ENCODE measurements at places on chromosomes 1 and 21.

DNA sequence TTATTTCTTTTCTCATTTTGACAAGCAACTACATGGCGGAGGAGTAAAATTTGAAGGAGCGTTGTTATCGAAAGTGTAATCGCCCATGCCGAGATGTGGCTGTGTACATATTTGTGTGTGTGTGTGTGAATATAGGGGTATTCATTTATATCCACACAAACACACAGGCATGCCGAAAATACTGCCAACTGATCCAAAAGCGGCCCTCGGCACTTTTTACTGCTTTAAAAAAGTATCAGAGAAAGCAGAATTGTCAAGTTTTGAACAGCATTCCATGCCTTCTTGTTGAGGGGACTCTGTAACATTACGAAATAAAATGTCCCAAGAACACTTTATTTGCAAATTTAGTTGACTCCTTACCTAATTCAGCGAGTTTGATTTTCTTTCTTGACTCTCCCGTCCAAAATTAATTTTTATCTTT is 1.1 kb downstream of the PBX1 start:
- DNase-seq, result no peak

DNA sequence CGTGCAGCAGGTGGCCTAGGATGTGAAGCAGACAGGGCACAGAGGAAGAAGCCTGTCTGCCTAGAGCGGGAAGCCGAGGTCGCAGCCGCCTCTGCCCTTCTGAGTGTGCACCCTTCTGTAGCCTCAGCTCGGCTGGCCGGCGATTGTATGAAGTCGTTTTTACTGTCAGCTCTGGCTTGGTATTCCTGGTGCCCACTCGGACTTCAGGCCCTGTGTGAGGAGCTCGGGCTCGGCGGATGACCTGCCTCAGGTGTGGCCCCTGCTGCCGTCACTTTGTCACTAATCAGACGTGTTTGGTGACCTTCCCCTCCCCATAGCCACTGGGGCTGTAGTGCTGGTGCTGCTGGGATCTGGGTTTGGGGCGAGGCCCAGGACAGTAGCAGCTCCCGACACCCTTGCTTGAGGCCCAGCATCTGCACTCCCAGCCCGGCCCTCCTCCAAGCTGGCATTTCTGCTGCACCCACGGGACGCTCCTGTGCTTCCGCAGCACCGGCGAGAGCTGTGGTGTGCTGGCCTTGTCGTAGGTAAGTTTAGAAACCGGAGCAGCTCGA is 18.1 kb downstream of the SLX9 start:
- no peak for DNase-seq

- no peak for DNase-seq
These were observed 942.6 kb upstream of the PRMT6 start for GRCh38 chr1:106113851-106114250.

GRCh38 chr1:150365941-150366340 is 2.0 kb downstream of the RPRD2 start:
- no peak for DNase-seq

DNA sequence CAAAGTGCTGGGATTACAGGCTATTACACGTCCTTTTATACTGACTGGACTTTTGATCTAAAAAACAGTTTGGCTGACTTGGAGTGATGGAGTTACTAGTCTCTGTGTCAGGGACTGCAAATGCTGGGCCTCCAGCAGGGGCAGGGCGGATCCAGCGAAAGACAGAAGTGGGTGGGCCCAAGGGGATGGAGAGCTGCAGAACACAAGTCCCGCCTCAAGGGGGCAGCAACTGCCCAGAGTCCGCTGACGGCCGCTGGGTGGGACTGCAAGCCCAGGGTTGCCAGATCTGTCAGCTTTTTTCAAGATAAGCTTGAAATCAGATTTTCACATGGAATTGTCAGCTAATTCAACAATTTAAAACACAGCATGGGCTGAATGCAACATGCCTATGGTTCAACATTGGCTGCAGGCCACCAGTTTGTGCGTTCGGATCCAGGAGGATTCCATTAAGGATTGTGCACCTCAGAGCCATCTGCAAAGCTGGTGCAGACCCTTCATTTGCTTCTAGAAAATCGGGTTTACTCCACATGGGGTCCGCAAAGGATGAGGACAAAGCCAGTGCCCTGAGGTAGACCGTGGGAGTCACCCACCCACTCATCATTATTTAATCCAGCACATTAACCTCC is 10.7 kb downstream of the STMN1 start:
- DNase-seq, result peak; percentile 72

DNA sequence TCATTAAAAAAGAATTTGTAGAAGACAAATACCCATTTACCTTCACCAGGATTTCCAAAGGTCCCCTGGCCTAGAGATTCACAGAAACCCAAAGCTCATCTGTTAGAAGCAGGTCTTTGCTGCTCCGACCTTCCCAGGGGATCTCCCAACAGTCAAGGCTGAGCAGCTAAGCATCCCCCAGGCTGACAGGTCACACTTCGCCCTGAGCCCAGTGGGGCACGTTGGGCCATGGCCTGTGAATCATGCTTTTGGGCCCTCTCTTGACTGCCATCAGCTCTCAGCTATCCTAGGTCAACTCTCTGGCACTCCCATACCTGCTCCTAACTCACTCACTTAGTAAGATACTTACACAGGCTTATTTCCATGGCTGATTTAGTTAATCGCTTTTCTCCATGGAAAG is 157.7 kb downstream of the DSCAM start:
- DNase-seq, result no peak

DNA sequence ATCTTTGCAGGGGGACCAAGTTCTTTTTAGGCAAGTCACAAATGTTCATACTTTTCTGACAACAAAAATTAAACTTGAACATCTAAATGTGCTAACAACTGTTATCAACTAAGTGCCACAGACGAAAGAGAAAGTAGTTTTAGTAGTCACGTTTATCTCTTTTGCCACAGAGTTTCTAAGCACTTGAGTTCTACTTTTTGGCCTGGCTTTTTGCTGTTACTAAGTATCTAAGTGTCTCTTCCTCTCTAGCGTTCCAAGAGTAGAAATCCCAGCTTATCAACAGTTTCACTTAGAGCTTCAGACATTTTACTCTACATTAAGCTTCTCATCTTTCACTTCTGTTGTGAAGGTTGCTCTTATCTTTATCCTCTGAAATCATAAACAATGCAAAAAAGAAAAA is 34.2 kb downstream of the GATAD2B start:
- DNase-seq, result no peak

DNA sequence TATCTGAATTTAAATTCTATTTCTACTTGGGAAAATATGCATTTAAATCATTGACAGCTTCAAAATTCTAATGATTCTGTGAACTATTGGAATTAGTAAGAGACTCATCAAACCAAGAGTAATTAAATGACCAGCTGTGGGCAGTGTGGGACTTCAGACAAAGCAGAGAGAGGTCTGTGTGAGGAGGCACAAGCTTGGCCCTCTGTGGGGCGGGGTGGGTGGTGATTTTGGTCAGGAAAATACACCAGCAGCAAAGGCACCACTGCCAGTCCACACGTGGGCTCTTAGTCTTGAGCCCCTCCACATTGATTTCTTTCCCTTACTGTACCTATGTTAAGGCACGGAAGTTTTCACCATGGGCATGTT is 39.2 kb upstream of the RAB4A start:
- no peak for DNase-seq

DNA sequence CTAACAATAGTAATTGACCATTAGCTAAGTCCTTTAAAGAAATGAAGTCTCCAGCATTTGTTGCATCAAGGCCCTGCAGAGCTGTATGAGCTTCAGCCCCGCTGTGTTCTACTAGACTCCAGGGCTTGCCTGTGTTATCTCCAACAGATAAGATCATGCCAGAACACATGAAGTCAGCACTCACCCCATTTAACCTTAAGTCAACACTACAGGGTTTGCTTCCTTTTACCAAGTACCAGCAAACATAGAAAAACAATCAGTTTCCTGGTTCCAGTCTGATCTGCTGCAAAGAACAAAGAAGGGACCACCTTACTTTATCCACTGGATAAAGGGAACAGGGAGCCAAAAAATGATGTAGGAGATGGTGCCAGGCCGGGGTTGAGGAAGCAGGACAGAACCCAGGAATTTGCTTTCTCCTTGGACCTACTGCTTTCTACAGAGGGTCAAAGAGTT is 41.3 kb upstream of the ENAH start:
- DNase-seq, result no peak

DNA sequence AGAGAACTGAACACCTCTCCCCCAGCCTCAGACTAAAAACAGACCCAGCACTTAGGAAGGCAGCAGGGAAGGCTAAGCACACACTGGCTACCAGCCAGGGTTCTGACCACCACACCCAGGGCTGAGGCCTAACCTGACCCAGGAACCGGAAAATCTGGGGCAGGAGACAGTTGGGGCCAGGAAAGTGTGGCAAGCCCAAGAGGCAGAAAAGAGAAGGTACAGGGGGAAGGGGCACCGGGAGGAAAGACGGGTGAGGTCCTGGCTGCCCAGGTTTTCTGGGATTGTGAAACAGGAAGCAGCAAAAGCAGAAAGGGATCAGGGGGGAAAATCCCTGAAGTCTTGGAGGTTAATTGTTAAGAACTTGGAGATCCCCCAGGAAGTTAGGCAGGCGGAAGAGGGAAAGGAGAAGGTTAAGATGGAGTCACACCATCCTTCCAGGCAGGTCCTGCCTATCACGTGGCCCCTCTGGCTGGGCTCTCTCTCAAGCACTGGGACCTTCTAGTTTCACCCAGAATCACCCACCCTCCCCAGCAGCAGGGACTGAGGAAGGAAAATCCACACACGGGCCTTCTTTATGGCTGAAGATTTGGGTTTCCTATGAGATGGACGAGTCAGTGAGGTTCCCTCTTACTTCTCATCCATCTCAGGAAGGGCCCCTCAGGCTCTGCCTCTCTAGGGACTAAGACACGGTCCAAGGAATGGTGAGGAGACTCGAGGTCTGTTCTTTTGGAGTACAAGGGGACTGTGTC is 2.6 kb downstream of the HDGF start:
- no peak for DNase-seq

- DNase-seq, result no peak
These were observed 324.2 kb downstream of the SEC16B start for GRCh38 chr1:177645491-177646190.
